ENCODE measurements at places on chromosomes 16 and 17. TPM values are rescaled to one million over a fixed set of nuclear protein-coding genes. Genes with fewer than 3 reads are reported as not detected.
A peak's percentile ranks its signal among the peaks of the same experiment; 100 is the strongest.

- no peak for DNase-seq
These were observed 18.7 kb downstream of the TMEM235 start for GRCh38 chr17:78249818-78250806.

GRCh38 chr17:77857306-77857555 is 101.3 kb upstream of the TNRC6C start:
- no peak for DNase-seq

DNA sequence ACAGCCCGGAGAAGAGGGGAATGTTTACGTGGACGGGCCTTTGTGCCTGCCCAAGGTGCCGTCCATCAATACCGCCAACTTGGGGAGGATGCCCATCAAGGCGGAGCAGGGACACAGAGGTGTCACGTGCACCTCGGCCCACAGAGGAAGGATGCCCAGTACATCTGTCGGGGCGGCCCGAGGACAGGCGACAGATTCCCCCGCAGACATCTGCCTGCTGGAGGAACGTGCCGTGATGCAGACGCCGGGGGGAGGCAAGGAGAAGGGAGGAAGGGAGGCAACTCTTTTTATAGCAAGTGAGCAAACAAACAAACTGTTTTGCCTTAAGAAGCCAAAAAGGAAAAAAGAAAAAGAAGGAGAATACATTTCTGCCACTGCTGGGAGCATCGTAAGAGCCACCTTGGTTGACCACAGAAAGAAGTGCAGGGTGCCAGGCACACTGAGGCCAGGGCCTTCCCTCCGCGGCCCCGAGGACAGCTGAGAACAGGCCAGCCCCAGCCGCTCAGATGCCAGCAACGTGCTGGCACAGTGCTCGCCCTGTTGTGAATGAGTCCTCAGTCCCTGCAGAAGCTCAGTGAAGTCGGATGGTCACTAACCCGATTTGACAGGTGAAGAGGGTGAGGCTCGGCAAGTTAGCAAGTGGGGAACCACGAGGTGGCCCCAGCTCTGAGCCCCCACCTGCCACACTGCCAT is 146.4 kb downstream of the RBFOX3 start:
- no peak for DNase-seq

DNA sequence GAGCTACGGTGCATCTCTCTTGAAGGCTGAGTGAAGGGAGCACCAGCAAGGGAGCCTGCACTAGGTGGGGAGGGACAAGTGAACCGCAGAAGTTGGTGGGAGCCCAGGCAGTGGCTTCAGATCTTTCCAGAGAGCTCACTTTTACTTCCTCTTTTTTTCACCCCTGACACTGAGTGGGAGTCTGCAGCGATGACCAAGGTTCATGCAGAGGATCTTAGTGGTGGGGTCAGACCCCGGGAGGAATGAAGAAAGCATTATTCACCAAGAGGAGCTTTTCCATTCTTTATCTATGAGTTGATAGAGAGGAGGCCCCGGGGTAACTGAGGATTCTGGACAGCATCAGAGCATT is 3.0 kb upstream of the CCL2 start:
- no peak for DNase-seq

DNA sequence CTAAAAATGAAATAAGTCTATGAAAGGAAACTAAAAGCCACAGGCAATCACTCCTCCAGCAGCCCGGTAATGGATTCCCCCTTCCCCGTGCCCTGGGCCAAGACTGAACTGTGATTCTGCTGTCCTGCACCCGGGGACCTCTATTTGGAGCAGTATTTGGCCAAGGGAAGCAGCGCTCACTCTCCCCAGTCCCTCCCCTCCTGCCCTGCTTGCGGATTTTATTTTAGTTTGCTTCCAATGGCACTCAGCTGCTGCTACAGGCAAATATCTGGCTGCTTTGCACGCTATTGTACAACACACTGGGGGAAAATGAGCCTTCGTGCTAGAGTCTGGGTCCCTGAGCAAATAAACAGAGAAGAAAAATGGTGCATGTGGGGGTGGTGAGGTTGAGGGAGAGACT is 975.7 kb upstream of the RBFOX1 start:
- no peak for DNase-seq

DNA sequence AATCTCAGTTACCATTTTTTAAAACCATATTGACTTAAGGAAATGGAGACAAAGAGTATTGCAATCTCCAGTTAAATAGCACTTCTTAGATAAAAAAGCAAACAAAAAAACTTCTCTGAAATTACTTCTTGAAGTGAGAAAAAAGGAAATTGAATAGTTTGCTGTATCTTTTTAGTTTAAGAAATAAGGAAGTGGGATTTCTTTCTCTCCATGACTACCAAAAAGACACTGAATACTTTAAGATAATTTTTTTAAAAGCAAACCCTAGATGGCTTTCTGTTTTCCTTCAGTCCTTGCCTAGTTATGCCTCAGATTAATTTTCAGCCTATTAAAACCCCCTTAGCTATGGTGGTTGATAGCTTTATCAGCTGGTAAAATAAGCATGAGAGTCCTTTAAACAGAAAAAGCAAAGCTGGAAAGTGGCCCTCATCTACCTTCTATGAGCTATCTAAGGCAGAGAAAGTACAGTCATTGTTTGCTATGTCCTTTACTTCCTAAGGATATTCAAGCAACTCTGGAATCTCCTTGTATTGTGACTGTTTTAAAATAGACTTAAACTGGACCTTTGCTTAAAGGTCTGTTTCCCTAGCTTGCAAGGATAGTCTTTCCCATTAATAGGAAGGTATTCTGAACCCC is 28.6 kb downstream of the TPPP3 start:
- DNase-seq: no peak

DNA sequence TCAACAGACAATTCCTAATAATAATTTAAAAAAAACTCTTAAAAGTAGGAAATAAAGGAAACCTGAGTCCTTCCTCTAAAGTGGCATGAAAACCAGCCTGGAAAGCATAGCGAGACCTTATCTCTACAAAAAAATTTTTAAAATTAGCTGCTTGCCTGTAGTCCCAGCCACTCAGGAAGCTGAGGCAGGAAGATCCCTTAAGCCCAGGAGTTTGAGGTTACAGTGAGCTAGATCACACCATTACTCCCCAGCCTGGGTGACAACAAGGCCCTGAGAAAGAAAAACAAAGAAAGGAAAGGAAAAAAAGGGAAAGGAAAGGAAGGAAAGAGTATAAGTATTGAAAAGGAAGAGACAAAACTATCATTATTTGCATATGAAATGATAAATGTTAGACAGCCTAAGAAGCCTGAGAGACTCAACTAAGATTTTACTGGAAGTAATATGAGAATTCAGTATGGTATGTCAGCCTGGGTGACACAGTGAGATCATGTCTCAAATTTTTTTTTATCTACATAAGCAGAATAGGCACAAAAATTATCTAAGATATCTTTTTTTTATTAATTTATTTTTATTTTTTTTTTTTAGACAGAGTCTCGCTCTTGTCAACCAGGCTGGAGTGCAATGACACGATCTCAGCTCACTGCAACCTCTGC is 113.0 kb downstream of the GOSR1 start:
- DNase-seq: no peak

DNA sequence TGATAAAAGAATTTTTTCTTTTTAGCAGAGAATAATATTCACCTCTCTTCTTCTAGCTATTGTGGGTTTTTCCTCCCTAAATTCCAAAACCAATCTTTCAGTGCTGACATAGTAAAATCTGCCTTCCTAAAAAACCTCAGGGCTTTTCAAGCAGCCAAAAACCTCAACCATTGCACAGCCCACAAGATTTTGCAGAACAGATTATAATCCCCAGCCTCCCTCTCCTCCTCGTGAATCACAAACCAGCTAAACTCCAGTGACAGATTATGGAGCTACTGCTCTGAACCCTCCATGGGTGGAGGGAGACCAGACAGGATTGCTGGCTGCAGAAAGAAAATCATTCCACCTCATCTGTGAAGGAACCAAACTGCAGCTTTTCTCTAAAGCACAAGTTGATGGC is 341.6 kb downstream of the SOX9 start:
- DNase-seq: no peak

- DNase-seq: no peak
These were observed 7.2 kb downstream of the SLC16A5 start for GRCh38 chr17:75094871-75095399.

GRCh38 chr17:61412143-61412859 is 12.7 kb downstream of the TBX2 start:
- DNase-seq: peak; percentile 86

GRCh38 chr17:35774499-35774898 is 13.8 kb downstream of the C17orf50 start:
- peak; percentile 67 for DNase-seq

- DNase-seq: no peak
These were observed 59.2 kb downstream of the ANKRD11 start for GRCh38 chr16:89431158-89431584.

GRCh38 chr16:82671741-82672140 is 45.0 kb downstream of the CDH13 start:
- DNase-seq: no peak

The MPV17L gene
- total RNA-seq: 8.3 TPM

DNA sequence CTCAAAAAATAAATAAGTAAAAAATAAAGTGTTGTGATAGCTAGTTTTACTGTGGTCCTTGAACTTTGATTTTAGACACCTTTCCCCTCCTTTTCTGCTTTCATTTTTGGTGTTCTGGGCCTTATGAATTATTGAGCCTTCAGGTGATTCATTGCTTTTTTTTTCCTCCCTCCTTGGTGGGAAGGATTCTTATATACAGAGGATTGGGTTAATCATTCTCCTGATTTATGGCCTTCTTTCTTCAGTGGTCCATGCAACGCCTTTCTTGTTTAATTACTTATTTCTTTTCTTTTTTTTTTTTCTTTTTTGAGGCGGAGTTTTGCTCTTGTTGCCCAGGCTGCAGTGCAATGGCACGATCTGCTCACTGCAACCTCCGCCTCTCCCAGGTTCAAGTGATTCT is 8.0 kb upstream of the MYL4 start:
- DNase-seq: no peak

DNA sequence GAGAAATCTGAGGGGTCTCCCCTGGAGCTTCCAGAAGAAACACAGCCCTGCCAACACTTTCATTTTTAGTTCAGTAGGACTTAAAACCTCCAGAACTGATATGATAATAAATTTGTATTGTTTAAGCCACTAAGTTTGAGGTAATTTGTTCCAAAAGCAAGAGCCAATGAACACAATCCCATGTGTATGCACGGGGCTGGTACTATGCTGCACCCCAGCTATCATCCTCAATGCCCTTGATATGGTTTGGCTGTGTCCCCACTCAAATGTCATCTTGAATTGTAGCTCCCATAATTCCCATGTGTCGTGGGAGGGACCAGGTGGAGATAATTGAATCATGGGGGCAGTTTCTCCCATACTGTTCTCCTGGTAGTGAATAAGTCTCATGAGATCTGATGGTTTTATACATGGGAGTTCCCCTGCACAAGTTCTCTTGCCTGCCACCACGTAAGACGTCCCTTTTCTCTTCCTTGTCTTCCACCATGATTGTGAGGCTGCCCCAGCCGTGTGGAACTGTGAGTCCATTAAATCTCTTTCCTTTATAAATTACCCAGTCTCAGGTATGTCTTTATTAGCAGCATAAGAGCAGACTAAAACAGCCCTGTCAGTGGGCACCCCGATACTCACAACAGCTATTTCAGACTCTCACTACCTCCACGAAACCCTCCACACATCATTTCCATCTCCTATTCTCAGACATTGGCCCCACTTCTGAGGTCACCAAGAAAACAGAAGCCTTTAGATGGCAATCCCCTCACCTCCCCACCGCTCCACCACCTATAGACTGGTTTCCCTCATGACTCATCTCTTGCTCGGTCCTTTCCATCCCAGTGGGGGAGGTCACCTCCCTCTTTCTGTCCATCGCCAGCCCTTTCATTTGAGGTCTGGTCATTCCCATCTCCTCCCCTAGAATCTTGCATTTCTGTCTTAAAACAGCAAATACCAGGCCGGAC is 8.9 kb upstream of the CACNG1 start:
- DNase-seq: no peak

The AOC3 gene
- total RNA-seq: 96.4 TPM

GRCh38 chr16:23146877-23147601 is 2.2 kb downstream of the USP31 start:
- DNase-seq: no peak

DNA sequence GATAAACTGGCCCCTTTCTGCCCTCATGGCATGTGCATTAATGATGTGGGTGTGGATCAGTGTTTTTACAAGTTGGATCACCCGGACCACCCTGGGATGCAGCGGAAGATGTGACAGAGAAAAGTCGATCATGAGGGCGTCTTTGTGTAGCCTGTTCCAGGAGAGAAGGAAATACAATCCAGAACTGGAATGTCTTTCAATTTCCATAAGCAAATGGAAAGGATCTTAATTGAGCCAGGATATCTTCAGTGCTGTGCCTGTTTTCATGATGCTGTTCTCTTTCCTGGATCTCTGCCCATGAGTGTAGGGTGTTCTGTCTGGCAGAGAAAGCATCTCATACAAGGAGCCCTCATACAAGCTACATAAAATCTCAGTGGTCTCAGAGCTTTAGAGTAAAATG is 481.4 kb downstream of the XYLT1 start:
- no peak for DNase-seq

DNA sequence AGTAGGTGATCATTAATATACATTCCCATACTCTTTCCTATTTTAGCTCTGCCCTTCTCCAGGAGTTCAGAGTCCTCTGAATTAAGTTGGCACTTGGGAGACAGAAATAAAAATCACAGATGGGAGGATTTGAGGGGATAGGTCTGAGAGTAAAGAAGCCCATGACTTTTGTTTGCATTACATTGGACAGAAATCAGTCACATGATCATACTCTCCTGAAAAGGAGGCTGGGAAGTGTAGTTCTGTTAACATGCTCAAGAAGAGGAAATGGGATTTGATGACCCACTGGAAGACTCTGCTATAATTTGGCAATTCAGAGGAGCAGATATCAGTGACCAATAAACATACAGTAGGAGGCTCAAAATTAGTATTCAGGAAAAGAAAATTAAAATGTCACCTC is 674.9 kb upstream of the C16orf82 start:
- DNase-seq: no peak

DNA sequence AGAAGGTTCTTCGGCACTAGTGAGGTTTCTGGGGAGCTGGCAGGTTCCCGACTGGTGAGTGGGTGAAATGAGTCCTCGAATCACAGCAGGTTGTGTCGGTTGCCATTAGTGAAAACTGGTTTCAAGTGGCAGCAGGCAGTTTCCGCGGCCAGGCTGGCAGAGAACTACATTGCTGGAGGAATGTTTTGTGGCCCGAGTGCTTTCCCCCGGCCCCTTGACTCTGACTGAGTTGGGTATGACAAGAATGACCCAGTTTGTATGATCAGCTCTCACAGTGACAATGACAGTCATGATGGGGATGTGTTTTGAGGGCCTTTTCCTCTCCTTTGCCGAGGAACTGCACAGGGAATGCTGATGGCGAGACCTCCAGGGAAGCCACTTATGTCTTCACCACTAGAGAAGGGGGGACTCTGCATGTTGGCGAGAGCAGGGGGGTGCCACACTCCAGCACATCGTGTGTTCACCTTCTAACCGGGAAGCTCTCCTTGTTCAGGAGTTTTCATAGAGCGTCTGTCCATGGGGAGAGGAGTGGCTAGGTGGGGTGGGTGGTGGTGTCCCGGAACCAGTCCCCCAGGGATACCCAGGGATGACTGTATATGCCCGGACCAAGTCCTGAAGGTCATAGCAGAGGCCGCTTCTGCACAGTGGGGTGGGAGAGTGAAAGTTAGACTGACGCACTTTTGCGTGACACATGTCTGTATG is 206.0 kb upstream of the CHMP6 start:
- no peak for DNase-seq

The CA4 gene
- total RNA-seq: 3.1 TPM
